Sigmoid colon (tissue), 7 donors: ENCODE measurements at places on chromosomes 16 and 17. TPM values are rescaled to one million over a fixed set of nuclear protein-coding genes. Genes with fewer than 3 reads are reported as not detected.

- no peak for DNase-seq
Measured at GRCh38 chr17:50865868-50866260, 290 bp downstream of the TOB1 start.

DNA sequence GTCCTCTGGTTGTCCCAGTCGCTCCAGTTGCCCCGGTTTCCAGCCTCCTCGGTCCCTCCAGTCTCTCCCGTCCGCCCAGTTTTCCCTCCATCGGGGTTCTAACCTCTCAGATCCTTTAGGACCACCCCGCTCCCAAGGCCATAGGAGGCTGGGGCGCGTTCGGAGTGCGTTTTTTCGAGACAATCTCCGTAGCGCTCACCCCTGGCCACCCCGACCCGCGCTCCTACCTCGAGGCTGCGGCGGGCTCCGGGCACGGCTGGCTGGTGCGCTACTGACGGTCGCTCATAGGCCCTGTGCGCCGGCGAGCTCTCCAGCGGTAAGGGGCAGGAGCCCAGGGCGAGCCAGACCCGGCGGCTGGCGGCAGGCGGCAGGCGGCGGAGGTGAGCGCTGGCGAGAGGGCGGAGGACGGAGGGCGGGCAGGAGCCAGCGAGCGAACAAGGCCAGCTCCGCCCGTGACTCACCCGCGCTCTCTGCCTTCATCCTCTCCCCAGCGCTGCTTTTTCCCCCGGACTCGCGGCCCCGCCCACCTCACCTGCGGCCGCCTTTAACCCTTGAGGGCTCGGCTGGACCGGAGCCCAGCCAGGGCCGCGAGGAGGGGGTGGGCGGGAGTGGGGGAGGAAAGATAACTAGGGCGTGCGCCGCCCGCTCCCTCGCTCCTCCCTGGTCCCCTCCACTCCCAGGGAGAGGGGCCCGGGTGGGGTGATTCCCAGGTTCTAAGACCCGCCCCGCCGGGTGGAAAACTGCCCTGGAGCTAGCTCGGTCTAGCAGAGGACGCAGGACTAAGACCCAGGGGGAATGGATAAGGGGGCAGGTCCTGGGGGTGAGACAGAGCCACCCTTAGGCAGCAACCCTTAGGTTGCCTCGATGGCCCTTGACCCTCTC is at the start of gene SP6:
Gene SP6, minus strand, starts transcription at position 472 of the 882 bp plus-strand sequence. CDS start 2,734 bp downstream, outside the sequence.
- DNase-seq: no peak

The WIPI1 gene
- total RNA-seq: 28.5 TPM

DNA sequence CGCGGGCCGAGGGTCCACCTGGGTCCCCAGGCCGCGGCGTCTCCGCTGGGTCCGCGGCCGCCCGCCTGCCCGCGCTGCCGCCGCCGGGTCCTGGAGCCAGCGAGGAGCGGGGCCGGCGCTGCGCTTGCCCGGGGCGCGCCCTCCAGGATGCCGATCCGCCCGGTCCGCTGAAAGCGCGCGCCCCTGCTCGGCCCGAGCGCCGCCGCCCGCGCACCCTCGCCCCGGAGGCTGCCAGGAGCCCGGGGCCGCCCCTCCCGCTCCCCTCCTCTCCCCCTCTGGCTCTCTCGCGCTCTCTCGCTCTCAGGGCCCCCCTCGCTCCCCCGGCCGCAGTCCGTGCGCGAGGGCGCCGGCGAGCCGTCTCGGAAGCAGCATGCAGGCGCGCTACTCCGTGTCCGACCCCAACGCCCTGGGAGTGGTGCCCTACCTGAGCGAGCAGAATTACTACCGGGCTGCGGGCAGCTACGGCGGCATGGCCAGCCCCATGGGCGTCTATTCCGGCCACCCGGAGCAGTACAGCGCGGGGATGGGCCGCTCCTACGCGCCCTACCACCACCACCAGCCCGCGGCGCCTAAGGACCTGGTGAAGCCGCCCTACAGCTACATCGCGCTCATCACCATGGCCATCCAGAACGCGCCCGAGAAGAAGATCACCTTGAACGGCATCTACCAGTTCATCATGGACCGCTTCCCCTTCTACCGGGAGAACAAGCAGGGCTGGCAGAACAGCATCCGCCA is 504 bp downstream of the FOXC2 start:
- DNase-seq: no peak

The KRTAP4-9 gene
- not detected for total RNA-seq

DNA sequence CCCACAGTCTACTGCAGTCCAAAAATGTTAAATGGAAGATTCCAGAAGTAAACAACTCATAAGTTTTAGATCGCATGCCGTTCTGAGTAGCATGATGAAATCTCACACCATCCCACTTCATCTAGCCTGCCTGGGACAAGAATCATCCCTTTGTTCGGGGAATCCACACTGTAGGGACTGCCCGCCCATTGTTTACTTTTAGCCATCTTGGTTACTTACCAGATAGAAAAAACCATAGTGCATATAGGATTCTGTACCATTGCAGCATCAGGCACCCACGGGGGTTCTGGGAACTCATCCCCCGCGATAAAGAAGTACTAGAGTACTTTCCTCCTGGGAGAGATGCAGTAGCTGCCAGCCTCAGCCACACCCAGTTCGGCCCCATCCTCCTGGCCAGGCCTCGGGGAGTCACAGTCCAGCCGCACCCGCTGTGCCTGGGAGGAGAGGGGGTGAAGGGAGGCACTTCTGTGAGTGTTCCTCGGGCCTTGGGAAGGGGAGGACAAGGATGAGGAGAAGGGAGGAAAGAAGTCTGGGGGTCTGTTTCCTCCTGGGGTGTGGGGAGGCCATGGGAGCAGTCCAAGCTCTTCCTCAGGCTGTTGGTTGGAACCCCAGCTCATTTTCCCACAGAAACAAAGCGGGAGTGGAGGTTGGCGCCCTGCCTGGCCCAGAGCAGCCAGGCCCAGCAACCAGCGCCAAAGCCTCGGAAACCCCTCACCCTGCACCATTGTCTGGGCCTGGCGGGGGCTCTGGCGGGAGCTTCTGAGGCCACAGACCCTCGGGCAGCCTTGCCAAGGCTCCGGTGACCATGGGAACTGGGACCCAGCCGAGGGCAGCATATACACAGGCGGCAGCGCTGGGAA is 8.9 kb downstream of the TRIM47 start:
- DNase-seq: peak; percentile 85

DNA sequence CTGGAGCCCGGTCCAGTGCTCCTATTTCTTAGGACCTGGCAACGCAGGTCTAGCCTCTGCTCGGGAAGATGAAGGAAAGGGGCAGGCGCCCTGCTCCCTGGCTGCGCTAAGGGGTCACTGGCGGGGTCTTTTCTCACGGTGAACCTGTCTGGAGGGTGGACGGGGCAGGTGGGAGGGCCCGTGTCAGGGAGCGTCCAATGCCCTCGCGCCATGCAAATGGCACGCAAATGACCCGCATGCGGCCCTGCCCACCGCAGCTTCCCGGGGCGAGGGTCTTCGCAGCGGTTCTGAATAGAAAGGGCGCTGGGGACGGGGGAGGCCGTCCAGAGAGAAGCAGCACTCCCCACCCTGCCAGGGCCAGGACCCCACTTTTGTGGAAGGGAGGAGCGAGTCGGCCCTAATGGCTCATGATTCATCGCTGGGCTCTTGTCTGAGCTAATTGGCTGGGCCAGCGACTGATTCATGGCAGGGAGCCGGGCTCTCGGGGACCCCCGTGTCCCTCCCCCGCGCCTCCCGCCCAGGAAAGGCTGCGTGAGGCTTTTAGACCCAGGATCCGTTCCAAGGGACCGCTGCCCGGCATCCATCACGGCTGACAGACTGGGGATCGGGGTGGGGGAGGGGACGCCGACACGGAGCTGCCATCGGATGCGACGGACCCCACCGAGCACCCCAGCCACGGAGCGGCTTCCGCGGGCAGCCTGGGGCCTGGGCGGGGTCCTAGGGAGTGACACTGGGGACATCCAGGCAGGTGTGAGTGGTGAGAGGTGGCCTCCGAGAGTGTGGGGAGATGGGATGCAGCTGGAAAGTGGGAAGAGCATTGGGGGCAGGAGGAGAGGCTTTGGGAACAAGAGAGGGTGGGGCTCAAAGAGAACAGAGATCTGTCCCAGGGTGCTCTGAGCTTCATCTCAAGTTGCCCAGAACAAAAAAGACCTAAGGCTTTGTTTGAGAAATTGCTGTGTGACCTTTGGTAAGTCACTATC is 25.0 kb upstream of the NGFR start:
- DNase-seq: no peak

GRCh38 chr16:2858245-2859025 is 465 bp upstream of the PRSS22 start:
- no peak for DNase-seq

The ODAD4 gene
- 1.6 TPM for total RNA-seq

The ATP2A3 gene
- 5.6 TPM for total RNA-seq

The IL34 gene
- 3.6 TPM for total RNA-seq

DNA sequence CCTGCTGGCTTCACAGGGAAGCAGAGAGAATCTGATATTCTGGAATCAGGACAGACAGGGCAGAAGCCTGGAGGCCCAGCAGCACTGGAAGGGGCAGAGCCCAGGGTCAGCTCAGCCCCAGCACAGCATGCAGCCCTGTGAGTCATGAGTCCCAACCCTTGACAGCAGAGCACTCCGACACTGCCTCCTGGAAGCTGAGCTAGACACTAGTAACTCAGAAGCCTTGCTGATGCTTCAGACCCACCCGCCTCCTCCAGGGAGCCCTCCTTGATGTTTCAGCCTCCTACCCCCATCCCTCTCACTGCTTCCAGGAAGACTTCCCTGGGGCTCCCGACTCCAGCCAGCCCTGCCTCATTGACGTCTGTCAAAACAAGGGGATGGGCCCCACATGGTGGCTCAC is 6.9 kb downstream of the CAMKK1 start:
- DNase-seq: no peak
